Transverse colon (tissue), 4 donors: ENCODE measurements at places on chromosomes 6 and 20. TPM values are rescaled to one million over a fixed set of nuclear protein-coding genes. Genes with fewer than 3 reads are reported as not detected.

- no peak for DNase-seq
- H3K4me1 ChIP-seq = no peaks in the 10 kb centered on the region
- H3K27ac ChIP-seq = no peak overlapping the region
- no peaks in the 10 kb centered on the region for H3K27me3 ChIP-seq
Observed at GRCh38 chr6:67854098-67854497, 781.0 kb upstream of the ADGRB3 start.

DNA sequence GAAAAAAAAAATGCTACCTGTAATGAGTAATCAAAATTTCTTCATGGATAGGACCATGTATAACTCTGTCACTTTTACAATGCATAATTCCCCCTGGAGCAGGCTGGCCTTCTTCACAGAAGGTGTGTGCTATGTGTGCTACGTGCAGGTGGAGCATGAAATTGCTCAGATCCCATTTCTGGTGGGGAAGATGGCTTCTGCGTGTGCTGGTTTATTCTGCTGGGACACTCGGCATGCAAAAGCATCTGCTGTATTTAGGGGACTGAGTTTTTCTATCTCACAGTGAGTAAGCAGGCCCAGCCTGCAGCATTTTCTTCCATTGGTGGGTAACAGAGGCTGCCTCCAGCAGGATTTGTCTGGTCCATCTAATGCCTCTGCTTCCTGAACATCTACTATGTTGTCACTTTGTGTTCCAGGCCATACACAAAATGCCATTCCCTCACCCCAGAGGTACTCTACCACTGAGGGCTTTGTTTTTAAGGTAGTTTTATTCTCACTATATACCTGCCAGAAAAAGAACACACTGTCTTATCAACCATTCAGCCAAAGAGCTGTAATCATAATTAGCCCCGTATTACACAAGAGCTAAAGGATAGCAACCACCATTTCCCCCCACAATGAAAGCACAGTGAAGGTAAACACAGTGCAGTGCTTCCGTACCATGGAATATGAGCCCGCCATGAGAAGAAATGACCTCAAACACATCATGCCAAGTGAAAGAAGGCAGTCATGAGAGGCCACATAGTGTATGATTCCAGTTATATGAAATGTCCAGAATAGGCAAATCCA, 62.4 kb downstream of the SYNDIG1 start:
- no peak for DNase-seq
- no peaks in the 10 kb centered on the region for H3K27me3 ChIP-seq
- H3K27ac ChIP-seq = no peak overlapping the region
- H3K36me3 ChIP-seq = no peaks in the 10 kb centered on the region

DNA sequence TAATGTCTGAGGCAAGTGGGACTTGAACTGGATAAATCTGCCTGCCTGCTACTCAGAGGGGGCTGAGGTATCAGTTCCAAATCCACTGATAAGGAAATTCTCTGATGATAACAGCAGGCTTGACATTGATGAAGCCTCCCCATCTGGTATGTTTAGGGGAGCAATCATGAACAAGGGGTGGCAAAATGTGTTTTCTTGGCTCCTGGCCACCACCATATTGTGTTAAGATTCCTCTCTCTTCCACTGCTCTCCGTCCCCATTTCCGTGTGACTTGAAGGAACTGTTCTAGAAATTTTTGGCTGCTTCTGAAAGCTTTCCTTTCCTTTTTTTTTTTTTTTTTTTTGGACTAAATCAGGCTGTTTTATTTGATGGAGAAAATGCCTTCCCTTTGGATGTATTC, 335.3 kb upstream of the NRSN1 start:
- H3K4me3 ChIP-seq = no peak overlapping the region
- DNase-seq = no peak
- no peak overlapping the region for H3K27ac ChIP-seq
- H3K4me1 ChIP-seq = no peaks in the 10 kb centered on the region
- H3K36me3 ChIP-seq = no peaks in the 10 kb centered on the region

DNA sequence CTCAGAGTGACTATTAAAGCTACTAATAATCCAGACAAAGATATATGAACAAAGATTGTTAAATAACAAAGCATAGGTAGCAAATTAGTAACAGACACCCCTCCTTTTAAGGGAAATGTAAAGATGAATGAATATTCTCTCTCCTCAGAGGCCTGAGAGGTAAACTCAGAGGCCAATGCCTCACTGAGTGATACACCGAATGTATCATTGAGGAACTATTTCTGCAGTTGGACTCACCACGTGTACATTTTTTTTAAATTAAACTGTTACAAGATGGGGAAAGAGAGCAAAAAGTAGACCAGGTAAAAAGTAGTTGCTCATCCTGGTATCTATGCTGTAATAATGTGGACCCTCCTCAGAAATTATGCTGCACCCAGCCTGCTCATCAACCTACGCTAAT, 72.3 kb upstream of the IPCEF1 start:
- no peak overlapping the region for H3K27ac ChIP-seq
- H3K27me3 ChIP-seq = no peaks in the 10 kb centered on the region
- H3K4me3 ChIP-seq = no peak overlapping the region
- DNase-seq = no peak
- H3K4me1 ChIP-seq = peaks cover 3% of the 10 kb centered on the region

Gene GTF3C6
- total RNA-seq = 13.5 TPM

DNA sequence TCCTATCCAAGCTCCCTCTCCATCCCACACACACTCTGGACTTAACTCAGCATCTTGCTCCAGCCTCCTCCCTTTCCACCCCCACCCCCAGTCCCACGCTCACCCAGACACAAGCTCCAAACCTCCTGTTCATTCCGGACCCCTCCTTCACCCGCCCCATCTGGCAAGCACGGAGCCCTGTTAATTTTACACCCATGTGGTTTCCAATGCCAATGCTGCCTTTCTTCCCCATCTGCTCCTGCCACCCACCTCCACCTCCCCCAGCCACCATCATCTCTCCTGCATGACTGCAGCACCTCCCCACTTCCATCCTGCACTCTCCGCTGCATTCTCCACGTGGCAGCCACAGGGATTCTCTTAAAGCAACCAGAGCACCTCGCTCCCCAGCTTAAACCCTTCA, 9.9 kb upstream of the CDK5RAP1 start:
- H3K36me3 ChIP-seq = peaks cover 5% of the 10 kb centered on the region
- H3K27ac ChIP-seq = no peak overlapping the region
- no peaks in the 10 kb centered on the region for H3K4me1 ChIP-seq
- H3K27me3 ChIP-seq = no peaks in the 10 kb centered on the region
- H3K4me3 ChIP-seq = no peak overlapping the region

GRCh38 chr6:15036690-15037245, 209.1 kb upstream of the JARID2 start:
- no peaks in the 10 kb centered on the region for H3K36me3 ChIP-seq
- H3K4me1 ChIP-seq = no peaks in the 10 kb centered on the region
- peak; percentile 30 for DNase-seq
- no peak overlapping the region for H3K4me3 ChIP-seq
- H3K27me3 ChIP-seq = no peaks in the 10 kb centered on the region

Gene SLC4A11
- total RNA-seq = 0.64 TPM

GRCh38 chr6:149435919-149436586, 36.0 kb downstream of the SUMO4 start:
- H3K27me3 ChIP-seq = no peaks in the 10 kb centered on the region
- H3K4me3 ChIP-seq = no peak overlapping the region
- no peaks in the 10 kb centered on the region for H3K4me1 ChIP-seq

Gene KIF16B
- 82.7 TPM for total RNA-seq

DNA sequence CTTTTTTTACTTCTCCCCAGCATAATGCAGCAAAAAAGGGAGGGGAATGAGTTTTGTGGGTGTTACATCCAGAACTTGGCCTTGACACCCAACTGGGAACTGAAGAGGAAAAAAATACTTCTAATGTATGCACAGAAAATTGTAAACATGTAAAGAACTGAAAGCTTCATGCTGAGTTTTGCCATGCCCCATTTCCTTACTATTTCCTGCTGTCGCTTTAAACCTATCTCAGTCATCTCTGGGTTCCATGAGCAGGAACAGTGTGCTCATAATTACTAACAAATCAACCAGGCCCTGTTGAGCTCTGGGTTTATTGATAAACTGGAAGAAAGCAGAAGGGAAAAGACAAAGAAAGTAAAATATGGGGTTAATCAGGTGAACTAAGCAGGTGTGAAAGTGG, 14.2 kb downstream of the TFAP2B start:
- H3K27ac ChIP-seq = no peak overlapping the region
- H3K27me3 ChIP-seq = peaks cover 98% of the 10 kb centered on the region

DNA sequence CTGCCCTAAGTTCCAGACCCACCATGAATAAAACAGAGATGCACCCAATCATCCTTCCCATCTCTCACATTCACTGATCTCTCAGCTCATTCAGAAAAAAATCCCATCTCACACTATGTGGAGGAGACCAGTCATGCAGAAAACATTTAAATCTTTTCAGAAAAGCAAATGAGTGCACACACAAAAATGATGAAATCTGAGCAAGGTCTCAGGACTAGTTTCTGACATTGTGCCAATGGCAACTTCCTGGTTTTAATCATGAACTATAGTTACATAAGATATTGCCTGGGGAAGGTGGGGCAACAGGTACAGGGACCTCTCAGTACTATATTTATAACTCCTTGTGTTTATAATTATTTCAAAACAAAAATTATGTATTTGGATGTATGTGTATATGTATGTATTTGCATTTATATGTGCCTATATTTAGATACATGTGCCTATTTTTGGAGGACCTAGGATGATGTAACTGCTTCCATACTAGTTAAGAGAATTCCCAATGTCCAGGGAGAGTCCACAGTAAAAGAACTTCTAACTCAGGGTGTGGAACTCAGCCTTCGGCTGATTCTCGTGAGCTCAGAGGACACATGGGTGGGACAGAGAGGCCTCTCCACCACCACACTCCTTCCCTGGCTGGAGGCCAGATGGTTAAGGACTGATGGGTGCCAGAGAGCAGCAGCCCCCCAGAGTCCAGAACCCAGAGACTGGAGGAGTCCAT, 71.7 kb upstream of the MAP3K4 start:
- no peak for DNase-seq
- no peaks in the 10 kb centered on the region for H3K36me3 ChIP-seq

Gene KCNB1
- total RNA-seq = 5.6 TPM

DNA sequence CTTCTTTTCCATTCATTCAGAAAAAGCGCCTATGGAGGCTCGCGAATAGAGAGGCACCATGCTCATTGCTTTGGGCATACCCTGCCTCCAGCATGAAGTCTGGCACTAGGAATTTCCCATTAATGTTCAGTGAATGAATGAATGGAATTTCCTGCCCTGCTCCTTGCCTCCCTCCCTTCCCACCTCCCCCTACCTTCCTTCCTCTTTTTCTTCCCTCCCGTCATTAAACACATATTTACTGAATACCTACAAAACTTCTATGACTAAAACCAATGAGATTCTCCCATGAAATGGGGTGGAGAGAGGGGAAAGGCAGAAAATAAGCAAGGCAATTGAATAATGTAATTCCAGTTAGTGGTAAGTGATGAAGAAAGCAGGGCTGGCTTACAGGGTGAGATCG, 213.8 kb upstream of the AGPAT4 start:
- H3K4me1 ChIP-seq = no peaks in the 10 kb centered on the region
- H3K36me3 ChIP-seq = no peaks in the 10 kb centered on the region
- H3K27ac ChIP-seq = no peak overlapping the region
- no peaks in the 10 kb centered on the region for H3K27me3 ChIP-seq
- DNase-seq = no peak
- no peak overlapping the region for H3K4me3 ChIP-seq
